Effector memory CD4-positive, alpha-beta T cell (primary cell): ENCODE measurements at places on chromosomes 6 and 20.

DNA sequence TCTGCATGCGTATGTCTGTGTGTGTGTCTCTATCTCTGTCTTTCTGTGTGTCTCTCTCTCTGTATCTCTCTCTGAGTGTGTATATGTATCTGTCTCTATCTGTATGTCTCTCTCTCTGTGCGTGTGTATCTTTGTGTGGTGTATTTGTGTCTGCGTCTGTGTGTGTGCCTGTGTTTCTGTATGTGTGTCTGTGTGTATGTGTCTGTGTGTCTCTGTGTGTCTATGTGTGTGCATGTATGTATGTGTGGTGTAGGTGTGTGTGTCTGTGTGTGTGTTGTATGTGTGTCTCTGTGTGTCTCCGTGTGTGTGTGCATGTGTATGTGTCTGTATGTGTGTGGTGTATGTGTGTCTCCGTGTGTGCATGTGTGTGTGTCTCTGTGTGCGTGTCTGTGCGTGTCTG, 243.0 kb upstream of the FOXQ1 start:
- DNase-seq = no peak
- H3K4me3 ChIP-seq = no peak overlapping the region
- no peaks in the 10 kb centered on the region for H3K36me3 ChIP-seq
- no peaks in the 10 kb centered on the region for H3K4me1 ChIP-seq
- no peaks in the 10 kb centered on the region for H3K27me3 ChIP-seq

DNA sequence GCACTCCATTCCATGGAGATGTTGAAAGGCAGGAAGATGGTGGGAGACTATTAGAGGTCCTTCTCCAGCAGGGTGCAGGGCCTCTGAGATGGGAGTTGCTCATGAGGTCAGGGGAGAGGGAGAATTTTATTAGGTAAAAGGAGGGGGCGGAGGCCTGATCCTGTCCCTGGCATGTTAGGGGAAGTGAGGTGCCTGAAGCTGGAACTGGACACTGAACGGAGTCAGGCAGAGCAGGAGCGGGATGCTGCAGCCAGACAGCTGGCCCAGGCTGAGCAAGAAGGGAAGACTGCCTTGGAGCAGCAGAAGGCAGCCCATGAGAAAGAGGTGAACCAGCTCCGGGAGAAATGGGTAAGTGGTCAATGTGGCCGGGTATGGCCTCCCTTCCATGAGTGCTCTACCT, 24.4 kb downstream of the CEP250 start:
- H3K4me1 ChIP-seq = no peaks in the 10 kb centered on the region
- no peak overlapping the region for H3K27ac ChIP-seq
- H3K4me3 ChIP-seq = no peak overlapping the region
- peaks cover 30% of the 10 kb centered on the region for H3K36me3 ChIP-seq

GRCh38 chr20:57503035-57503658, 21.8 kb downstream of the CTCFL start:
- no peaks in the 10 kb centered on the region for H3K36me3 ChIP-seq
- no peak overlapping the region for H3K27ac ChIP-seq
- peaks cover 4% of the 10 kb centered on the region for H3K27me3 ChIP-seq
- peaks cover 6% of the 10 kb centered on the region for H3K4me1 ChIP-seq

- H3K36me3 ChIP-seq = no peaks in the 10 kb centered on the region
- no peaks in the 10 kb centered on the region for H3K4me1 ChIP-seq
- no peak for DNase-seq
- no peak overlapping the region for H3K27ac ChIP-seq
- H3K4me3 ChIP-seq = no peak overlapping the region
Measured at GRCh38 chr6:72102561-72102960, 216.2 kb downstream of the RIMS1 start.

DNA sequence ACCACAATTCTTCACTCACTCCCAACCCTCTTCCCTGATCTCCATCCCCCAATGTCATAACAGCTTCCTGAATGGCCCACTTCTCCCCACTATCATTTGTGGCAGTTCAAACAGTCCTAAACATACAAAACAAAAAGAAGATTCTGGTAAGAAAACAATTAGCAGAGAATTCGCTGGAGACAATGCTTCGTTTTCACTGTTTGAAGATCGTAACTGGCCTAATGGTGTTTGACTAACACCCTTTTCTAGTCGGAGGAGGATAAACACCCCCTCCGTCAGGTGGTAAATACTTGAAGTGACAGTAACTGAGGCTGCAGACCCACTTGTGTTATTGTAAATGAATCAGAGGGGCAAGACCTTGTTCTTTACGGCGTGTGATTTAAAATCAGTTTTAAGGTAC, 3.8 kb downstream of the EYA2 start:
- DNase-seq = no peak
- H3K36me3 ChIP-seq = no peaks in the 10 kb centered on the region
- H3K27me3 ChIP-seq = peaks cover 9% of the 10 kb centered on the region

GRCh38 chr6:34066218-34066571, 79.7 kb downstream of the GRM4 start:
- H3K4me1 ChIP-seq = no peaks in the 10 kb centered on the region
- H3K4me3 ChIP-seq = no peak overlapping the region
- H3K27me3 ChIP-seq = no peaks in the 10 kb centered on the region

- peaks cover 4% of the 10 kb centered on the region for H3K27me3 ChIP-seq
- peak; percentile 58 for DNase-seq
- peaks cover 16% of the 10 kb centered on the region for H3K4me1 ChIP-seq
- H3K36me3 ChIP-seq = no peaks in the 10 kb centered on the region
Measured at GRCh38 chr20:64057628-64058498, 5.1 kb upstream of the TCEA2 start.

DNA sequence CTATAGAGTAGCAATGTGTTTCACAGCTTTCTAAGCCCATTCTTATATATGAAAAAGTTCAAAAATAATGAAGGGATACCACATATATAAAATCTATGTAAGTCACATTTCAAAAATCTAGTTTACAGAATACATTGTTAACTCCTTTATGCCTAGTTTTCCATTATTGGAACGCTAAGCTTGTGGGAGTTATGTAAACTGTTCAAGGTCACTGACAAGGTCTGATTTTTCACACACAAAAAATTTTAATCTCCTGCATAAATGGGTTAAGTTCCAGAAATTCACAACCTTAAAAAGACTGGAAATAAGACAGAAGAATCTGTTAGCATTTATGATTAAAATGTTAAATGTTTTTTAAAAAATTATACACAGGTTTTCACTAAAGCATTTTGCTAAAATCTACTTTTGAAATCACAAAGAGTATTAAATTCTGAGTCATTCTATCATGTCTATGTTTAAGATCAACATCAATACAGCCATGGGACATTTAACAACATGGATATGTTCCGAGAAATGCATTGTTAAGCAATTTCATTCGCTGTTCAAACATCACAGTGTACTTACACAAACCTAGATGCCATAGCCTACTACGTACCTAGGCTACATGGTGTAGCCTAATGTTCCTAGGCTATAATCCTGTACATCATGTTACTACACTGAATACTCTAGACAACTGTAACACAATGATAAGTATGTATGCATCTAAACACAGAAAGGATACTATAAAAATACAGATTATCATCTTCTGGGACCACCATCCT, 25.4 kb downstream of the ATG5 start:
- DNase-seq = no peak
- no peak overlapping the region for H3K4me3 ChIP-seq
- H3K36me3 ChIP-seq = no peaks in the 10 kb centered on the region
- no peaks in the 10 kb centered on the region for H3K27me3 ChIP-seq

- H3K27me3 ChIP-seq = no peaks in the 10 kb centered on the region
- H3K4me1 ChIP-seq = no peaks in the 10 kb centered on the region
- DNase-seq = no peak
- no peaks in the 10 kb centered on the region for H3K36me3 ChIP-seq
- H3K27ac ChIP-seq = no peak overlapping the region
Measured at GRCh38 chr6:39193201-39193791, 36.0 kb downstream of the KCNK5 start.

GRCh38 chr6:150929416-150929815, 63.9 kb downstream of the MTHFD1L start:
- H3K27ac ChIP-seq = no peak overlapping the region
- H3K4me1 ChIP-seq = no peaks in the 10 kb centered on the region
- no peaks in the 10 kb centered on the region for H3K36me3 ChIP-seq
- no peaks in the 10 kb centered on the region for H3K27me3 ChIP-seq
- DNase-seq = no peak

DNA sequence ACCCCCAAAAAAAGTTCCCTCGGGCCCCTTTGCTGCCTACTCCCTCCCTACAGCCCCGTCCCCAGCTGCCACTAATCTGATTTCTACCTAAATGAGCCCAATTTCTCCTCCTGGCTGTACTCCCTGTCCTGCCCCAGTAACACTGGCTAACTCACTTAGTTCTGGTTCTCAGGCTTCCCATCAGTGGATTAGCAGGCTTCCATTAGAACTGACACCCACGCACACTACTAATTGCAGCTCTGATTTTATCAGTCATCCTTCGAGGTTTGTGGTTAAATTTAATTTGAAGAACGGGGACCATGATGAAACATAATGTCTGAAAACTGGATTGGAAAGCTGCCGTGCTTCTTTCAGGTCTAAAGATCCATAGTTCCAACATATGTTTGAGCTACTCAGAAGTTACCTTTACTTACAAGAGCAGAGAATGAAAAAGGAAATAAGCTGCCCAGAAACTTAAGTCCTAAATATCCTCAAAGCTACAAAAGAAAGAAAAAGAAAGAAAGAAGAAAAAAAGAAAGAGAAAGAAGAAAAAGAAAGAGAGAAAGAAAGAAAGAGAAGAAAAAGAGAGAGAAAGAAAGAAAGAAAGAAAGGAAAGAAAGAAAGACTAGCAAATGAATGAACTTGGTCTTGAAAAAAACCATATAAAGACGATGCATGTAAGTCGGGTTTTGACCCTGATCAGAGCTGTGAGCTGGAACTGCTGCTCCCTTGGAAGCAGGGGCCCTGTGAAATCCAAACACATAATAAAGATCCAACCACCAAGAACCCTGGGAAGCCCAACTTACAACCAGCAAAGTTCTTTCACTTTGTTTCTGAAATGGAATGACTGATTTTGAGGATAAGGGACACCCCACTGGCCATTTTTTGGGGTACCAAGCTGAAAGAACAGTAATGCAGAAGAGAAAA, 51.7 kb downstream of the CNKSR3 start:
- H3K4me1 ChIP-seq = no peaks in the 10 kb centered on the region
- H3K36me3 ChIP-seq = no peaks in the 10 kb centered on the region
- no peaks in the 10 kb centered on the region for H3K27me3 ChIP-seq
- DNase-seq = no peak

DNA sequence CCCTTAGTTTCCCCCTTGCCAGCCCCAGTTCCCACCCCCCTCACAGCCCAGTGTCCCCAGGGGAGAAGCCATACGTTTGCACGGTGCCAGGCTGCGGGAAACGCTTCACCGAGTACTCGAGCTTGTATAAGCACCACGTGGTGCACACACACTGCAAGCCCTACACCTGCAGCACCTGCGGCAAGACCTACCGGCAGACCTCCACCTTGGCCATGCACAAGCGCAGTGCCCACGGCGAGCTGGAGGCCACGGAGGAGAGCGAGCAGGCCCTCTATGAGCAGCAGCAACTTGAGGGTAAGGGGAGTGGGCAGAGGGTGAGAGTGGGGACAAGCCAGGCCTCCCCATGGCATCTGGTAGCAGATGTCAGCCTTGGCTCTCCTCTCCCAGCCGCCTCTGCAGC, 5.1 kb upstream of the DEF6 start:
- H3K27ac ChIP-seq = no peak overlapping the region
- H3K36me3 ChIP-seq = peaks cover 76% of the 10 kb centered on the region
- peaks cover 5% of the 10 kb centered on the region for H3K4me1 ChIP-seq
- H3K27me3 ChIP-seq = no peaks in the 10 kb centered on the region

DNA sequence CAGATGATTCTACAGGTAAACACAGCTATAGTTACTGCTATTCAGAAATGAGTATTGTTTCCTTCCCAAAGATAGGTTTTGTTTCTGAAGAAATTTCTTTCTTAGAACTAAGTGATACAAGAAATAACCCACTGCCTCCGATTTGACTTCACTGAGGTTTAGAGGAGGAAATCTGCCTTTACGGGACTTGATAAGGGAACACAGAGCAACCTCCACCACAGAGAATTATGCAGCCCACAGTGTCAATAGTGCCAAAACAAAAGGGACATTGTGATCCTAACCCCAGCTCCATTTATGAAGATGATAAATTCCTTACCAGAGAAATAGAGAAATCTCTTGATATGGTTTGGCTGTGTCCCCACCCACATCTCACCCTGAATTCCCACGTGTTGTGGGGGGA, 164.6 kb downstream of the ZNF217 start:
- H3K4me1 ChIP-seq = no peaks in the 10 kb centered on the region
- H3K4me3 ChIP-seq = no peak overlapping the region
- no peaks in the 10 kb centered on the region for H3K27me3 ChIP-seq
- no peak overlapping the region for H3K27ac ChIP-seq

- no peaks in the 10 kb centered on the region for H3K36me3 ChIP-seq
- no peaks in the 10 kb centered on the region for H3K4me1 ChIP-seq
- no peak overlapping the region for H3K27ac ChIP-seq
- no peak overlapping the region for H3K4me3 ChIP-seq
- DNase-seq = no peak
Measured at GRCh38 chr6:73929405-73929804, 233.4 kb downstream of the CD109 start.

DNA sequence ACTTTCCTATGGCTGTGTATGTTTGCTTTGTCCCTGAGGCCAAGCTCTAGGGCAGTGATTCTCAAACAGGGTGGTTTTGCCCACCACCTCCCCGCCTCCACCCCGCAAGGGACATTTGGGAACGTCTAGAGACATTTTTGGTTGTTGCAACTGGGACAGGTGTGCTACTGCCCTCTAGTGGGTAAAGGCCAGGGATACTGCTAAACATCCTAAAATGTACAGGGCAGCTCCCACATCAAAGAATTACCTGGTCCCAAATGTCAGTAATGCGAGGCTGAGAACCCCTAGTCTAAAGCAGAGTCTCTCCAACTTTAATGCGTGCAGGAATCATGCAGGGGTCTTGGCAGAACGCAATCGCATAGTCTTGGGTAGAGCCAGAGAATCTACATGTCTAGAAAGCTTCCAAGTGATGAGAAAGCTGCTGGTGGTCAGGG, 5.1 kb downstream of the KCNS1 start:
- H3K4me3 ChIP-seq = no peak overlapping the region
- DNase-seq = peak; percentile 11
- peaks cover 20% of the 10 kb centered on the region for H3K27me3 ChIP-seq
- H3K27ac ChIP-seq = no peak overlapping the region
- no peaks in the 10 kb centered on the region for H3K36me3 ChIP-seq

GRCh38 chr6:91886183-91886795, 1299.4 kb upstream of the MAP3K7 start:
- H3K27me3 ChIP-seq = no peaks in the 10 kb centered on the region
- no peak overlapping the region for H3K27ac ChIP-seq
- DNase-seq = no peak
- no peaks in the 10 kb centered on the region for H3K36me3 ChIP-seq

DNA sequence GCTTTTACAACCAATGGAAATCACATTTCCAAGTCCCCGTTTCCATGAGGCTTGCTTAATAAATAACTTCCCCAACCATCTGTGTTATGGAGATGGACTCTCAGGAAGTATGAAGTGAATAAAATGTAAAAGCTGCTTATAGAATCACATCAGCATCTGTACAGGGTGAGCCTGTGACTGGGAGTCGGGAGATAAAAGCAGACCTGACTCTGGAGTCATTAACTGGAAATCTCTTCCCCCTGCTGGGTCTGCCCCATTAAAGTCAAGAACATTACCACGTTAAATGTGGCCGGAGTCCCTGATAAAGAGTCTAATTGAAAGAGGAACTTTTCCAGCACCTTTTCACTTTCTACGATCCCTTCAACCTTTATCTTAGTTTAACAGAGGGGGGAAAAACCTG, 368.5 kb downstream of the DOK5 start:
- H3K4me3 ChIP-seq = no peak overlapping the region
- no peaks in the 10 kb centered on the region for H3K4me1 ChIP-seq
- DNase-seq = no peak

- H3K27me3 ChIP-seq = no peaks in the 10 kb centered on the region
- DNase-seq = no peak
- no peaks in the 10 kb centered on the region for H3K4me1 ChIP-seq
Measured at GRCh38 chr6:127212376-127212775, 54.3 kb upstream of the RNF146 start.
